ENCODE measurements at places on chromosomes 1 and 21.

DNA sequence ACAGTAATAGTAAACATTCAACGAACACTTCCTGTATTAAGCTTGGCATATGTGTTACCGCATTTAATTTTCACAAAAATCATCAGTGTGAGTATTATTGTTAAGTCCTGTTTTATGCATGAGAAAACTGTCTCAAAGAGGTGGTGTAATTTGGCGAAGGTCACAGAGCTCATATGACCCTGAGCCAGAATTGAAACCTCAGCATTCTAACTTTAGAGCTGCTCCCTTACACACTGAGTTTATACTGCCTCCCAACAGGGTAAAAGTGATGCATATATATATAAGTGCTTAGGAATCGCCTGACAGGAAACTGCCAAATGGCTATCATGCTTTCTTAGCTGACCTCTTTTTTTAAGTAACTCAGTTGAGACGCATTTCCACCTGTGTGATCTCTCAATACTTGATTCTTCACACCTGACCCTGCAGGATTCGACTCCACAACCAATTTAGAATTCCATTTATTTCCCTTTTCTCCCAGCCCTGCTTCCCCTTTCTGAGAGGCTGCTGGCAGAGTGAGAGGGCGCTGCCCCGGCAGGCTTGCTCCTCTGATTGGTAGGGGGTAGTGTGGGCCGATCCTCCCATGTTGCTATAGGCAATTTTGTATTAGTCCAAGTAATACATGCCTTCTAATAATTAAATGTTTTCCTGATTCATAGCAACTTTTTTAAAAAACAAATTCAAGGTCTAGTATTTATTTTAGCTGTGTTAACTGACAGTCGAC lies 40.5 kb downstream of the ZBTB40 start:
- DNase-seq = no peak

DNA sequence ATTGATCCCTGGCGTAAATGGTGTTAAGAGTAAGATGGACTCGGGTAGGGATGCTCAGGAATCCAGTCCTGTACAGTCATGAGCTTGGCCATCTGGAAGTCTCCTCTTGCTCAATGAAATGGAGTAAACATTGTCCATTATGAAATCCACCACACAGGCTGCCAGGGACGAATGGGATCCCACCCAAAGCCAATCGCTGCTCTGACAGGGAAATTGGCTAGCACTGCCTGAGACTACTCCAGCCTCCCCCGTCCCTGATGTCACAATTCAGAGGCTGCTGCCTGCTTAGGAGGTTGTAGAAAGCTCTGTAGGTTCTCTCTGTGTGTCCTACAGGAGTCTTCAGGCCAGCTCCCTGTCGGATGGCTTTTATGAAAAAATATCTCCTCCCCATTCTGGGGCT lies at the start of gene HSD11B1:
HSD11B1 (plus strand) TSS at position 263 of the 400 bp plus-strand sequence; CDS start at position 360, 97 bp downstream.
- no peak for DNase-seq

GRCh38 chr1:57655161-57655560 lies 231.3 kb upstream of the DAB1 start:
- DNase-seq = no peak

DNA sequence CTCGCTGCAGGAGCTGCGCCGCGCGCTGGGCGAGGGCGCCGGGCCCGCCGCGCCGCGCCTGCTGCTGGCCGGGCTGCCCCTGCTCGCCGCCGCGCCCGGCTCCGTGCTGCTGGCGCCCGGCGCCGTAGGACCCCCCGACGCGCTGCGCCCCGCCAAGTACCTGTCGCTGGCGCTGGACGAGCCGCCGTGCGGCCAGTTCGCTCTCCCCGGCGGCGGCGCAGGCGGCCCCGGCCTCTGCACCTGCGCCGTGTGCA lies 730 bp downstream of the OLIG1 start:
- DNase-seq = no peak

DNA sequence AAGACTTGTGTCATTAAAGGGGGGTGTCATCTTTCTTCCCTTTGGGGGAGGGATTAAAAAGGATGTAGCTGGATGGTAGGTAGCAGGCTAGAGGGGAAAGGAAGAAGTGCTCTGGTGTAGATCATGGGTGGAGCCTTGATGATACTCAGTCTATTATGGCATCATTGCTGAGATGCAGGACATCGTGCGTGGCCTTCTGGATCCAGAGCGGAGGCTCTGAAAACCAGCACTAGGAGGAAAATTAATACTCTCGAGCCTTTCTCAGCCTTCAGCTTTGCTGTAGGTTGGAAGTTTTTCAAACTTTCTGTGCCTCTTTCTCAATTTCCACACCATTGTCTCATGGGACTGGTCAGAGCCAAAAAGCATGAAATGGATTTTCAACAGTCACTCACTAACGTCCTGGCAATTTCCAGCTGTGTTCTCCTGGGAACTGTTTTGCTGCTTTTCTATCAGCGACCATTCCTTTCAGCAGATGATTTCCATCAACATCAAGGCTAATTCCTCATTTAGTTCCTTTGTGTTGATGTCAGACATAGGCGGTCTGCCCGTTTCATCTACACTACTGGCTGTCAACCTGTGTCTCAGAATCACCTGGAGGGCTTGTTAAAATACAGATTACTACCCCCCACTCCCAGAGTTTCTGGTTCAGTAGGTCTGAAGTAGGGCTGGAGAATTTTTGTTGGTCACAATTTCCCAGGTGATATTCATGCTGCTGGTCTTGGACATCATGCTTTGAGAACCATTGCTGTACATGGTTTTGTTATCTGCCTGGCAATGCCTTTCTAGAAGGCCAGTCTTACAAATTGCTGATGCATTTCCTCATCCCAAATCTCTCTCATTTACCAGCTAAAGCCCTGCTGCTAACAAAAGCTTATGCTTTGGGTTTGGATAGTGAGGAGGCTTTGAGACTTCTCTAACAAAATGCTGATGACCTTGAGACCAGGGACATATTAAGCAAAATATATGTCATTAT lies 7.7 kb downstream of the CACNA1E start:
- no peak for DNase-seq

DNA sequence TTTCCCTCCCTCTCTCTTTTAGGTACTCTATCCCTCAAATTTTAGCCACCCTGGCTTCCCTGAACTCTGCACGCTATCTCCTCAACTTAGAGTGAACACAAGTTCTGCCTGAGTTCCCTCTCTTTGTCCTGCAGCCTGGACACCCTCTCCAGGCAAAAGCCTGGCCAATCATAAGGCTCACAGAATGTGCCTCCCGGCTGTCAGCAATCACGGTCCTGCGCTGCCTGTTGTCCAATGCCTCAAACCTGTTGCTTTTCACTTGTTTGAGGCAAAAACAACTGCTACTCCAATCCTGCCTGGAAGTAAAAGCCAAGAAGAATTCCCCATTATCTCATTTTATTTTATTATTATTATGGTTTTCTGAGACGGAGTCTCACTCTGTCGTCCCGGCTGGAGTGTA lies 66.1 kb downstream of the LGR6 start:
- no peak for DNase-seq
